ENCODE measurements at places on chromosomes 3 and 15.

- DNase-seq: no peak
Observed at GRCh38 chr15:36370051-36370730, 209.2 kb upstream of the CDIN1 start.

GRCh38 chr3:23002836-23003732, 200.0 kb upstream of the UBE2E2 start:
- DNase-seq: no peak

- peak; percentile 43 for DNase-seq
Observed at GRCh38 chr3:10581251-10581650, 75.9 kb upstream of the ATP2B2 start.

DNA sequence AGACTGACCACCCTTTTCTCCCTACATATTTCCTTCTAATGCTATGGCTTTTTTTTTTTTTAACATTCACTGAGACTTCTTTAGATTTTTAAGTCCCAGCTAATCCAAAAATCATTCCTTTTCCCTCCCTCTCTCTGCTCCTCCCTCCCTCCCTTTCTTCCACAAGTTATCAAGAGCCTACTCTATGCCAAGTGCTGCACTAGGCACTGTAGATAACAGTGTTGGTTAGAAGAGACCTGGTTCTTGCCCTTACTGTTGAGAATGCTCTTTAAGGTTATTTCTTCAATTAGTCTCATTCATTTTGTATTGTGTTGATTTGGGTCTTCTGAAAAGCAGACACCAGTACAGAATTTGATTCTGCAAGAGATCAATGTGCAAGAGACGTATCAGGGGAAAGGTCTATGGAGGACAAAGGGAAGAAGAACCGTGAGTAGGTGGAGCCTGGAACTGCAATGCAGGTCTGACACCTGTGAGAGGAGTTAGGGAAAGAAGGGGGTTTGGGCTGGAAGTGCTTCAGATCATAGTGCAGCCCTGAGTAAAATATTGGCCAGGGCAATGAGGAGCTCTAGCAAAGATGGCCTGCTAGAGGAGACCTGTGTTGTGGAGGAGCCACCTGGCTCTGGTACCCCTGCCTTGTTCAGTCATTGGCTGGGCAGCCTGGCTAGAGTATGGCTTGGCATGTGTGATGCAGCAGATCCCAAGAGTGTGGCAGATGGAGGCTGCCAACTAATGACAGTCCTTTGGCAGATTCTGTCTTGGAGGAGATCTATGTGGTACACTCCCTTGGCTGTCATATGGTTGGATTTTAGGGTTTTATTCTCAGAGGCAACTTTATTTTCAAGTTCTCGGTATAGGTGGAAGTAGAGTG, 9.7 kb upstream of the PCOLCE2 start:
- no peak for DNase-seq

GRCh38 chr3:17032407-17033034, 147.8 kb downstream of the PLCL2 start:
- DNase-seq: no peak

- no peak for DNase-seq
Observed at GRCh38 chr3:156456771-156457224, 98.1 kb downstream of the SSR3 start.

DNA sequence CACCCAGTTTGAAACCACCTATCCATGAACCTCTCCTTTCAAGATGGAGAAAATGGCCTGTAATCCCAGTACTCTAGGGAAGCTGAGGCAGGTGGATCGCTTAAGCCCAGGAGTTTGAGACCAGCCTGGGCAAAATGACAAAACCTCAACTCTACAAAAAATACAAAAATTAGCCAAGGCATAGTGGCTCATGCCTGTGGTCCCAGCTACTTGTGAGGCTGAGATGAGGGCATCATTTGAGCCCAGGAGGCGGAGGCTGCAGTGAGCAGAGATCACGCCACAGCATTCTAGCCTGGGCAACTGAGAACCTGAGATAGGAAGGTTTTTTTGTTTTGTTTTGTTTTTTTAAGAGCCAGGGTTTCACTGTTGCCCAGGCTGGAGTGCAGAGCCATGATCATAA, 5.4 kb downstream of the TKT start:
- no peak for DNase-seq

GRCh38 chr3:31531452-31531991, 1.2 kb upstream of the STT3B start:
- DNase-seq: no peak

DNA sequence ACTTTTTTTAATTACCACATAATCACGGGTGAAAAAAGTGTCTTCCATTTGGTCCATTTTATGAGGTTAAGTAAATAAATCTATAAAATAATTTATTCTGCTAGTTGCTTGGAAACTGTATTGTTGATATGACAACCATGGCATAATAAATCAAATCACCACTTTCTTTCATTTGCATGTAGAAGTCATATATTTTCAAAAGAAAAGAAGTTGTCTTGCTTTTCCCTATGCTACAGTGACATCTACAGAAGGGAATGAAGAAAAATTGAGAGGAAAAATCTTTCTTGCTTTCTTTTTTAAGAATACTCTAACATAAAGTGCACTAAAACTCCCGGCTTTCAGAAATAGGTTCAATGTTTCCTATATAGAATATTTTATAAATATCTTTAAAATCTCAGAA, 228.5 kb downstream of the ZBBX start:
- DNase-seq: no peak

DNA sequence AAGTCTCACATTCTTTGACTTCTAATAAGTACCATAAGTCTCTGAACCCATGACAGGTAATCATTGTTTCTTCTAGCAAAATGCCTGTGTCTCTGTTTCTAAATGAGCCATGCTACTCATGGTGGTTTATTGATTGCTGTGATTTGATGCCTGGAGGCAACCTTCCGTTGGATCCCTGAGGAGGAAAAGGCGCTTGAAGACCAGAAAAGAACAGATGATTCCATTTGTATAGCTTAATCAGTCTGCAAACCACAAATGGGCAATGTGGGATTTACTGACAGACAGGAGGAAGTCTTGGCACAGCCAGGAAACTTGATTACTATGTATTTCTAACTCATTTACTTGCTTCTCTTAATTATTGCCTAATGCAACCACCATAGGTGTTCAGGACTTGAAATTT, 103.1 kb upstream of the MRPL3 start:
- no peak for DNase-seq

- DNase-seq: no peak
Observed at GRCh38 chr15:99279827-99280226, 28.5 kb downstream of the LRRC28 start.

- DNase-seq: no peak
Observed at GRCh38 chr3:172100482-172100881, 61.1 kb downstream of the FNDC3B start.

DNA sequence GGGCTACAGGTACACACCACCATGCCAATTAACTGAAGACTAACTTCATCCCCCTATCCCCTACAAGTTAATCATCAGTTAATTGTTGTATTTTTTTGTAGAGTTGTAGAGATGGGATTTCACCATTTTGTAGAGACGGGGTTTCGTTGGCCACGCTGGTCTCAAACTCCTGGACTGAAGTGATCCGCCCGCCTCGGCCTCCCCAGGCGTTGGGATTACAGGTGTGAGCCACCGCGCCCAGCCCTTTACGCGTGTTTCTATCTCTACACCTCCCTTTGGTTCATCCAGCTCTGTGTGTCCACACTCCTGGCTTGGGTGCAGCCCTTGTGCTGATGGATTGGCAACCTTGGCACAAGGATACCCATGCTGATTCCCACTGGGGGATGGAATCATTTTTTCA, 258.8 kb downstream of the FAM43A start:
- DNase-seq: no peak

GRCh38 chr3:4471907-4472306, 4.8 kb upstream of the SUMF1 start:
- DNase-seq: no peak

- no peak for DNase-seq
Observed at GRCh38 chr15:80551348-80551747, 143.8 kb upstream of the ABHD17C start.

- DNase-seq: no peak
Observed at GRCh38 chr15:60970246-60971170, 258.6 kb downstream of the RORA start.

DNA sequence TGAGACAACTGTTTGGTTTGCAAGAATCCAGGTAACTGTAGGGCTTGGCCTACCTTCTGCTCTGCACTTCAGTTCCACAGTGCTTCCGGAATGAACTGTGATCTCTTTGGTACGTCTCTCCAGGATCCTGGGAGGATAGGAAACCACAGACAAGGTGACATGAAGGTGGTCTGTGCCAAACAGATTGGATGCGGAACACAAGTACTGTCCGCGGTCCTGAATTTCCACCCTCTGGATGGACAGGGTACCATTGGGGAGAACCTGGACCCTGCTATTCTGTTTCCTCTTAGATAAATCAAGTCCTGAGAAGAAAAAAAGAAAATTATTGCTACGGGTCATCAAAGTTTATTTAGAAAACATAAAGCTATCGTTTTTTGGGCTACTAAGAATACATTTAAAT, 17.3 kb downstream of the IGSF10 start:
- DNase-seq: no peak

DNA sequence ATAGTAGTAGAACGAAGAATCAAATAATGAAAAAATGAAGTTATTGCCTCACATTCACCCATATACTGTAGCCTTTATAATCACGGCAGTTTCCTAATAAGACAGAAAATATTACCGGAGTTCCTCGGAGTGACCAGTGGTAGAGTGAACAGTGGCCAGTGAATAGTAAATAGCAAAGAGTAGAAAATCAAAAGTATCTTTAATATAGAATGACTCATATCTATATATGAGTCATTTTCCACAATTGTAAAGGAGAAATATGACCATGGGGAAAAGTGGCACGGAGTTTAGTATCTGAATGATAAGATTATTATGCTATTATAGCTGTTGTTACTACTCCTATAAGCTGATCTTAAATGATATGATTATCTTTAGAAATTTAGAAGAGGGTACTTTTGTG, 38.5 kb downstream of the ZBTB20 start:
- no peak for DNase-seq

GRCh38 chr3:67745296-67745695, 90.9 kb upstream of the SUCLG2 start:
- DNase-seq: no peak

DNA sequence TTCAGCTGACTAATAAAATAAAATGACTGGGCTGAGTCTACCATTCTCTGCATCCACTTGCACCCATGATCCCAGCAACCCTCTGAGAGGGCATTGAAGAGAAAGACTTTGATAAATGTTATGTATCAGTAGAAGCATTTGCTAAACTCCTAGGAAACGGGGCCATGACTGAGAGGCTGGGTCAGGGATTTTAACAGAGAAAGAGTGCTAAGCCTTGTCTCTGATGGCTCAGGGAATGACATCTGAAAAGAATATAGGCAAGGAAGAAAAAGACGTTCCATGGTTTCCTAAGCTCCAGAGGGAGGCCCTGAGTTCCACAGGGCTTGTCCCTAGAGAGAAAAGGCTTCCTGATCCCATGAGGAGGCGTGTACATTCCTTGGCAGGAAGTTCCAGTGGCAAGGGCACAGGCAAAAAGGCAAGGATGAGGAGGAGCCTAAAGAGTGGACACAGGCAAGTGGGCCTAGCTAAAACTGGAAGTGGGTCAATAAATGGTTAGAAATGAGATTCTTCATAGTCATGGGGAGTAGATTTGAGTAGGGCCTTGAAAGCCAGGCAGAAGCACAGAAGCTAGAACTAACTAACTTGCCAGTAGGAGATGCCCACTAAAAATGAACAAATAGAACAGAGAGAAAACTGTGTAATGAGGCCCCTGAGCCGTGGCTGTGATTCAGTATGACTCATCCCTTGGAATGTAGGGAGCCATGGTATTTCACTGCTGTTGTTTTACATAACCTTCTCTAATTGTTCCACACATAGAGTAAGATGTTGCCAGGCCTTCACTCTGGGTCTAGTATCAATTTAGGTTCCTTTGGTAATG, 44.9 kb upstream of the MANF start:
- peak; percentile 95 for DNase-seq

GRCh38 chr3:145578471-145578870, 582.5 kb downstream of the PLOD2 start:
- no peak for DNase-seq

DNA sequence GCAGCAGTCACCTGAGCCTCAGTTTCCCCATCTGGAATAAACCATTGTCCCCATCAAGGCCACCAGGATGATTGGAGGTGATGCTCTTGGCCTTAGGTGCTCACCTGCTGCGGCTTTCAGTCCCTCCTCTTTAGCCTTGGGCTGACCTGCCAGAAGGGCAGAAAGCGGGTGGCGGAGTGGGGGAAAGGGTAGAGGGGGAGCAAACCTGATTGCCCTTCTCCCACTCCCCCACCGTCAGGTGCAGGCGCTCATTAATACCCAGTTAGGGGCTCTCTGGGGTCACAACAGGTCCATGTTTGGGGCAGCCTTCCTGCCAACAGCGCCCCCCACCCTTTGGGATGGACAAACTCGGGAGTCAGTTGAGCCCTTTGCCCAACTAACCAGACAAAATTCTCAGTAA, 50.5 kb downstream of the GRIP2 start:
- no peak for DNase-seq

- no peak for DNase-seq
Observed at GRCh38 chr3:53688989-53689388, 157.2 kb downstream of the CHDH start.

GRCh38 chr3:106386050-106386449, 517.2 kb upstream of the CBLB start:
- DNase-seq: no peak

DNA sequence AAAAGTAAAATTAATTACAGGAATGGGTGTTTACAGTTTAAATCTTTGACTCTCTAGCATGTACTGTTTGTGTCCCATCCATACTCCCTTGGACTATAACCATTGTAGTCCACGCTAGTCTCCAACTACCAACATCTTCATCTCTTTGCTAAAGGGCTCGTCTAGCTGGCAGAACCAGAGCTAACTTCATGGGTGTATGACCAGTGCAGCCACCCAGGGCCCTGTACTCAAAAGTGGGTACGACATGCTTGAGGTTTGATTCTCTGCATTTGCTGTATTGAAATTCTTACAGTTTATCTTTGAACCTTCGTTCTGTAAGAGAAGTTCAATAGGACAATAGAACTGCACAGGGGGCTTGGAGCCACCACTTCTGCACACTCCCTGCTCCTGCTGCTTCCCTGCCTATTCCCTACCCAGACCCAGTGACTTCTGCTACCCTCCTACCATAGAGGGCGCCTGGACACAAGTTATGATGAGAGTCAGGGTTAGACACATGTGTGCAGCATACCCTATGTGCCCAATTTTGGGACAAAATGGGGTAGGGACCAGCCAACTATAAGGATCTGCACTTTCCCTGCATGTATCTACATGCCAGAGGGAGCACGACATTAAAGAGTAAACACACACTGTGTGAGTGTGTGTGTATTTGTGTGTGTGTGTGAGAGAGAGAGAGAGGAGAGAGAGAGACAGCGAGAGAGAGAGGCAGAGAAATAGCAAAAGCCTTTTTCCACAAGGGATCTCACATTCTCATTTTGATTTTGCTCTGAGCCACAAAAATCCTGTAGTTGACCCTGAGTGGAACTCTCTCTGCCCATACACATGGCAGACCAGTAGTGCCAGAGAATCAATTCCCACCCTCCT, 59.0 kb upstream of the NECTIN3 start:
- DNase-seq: no peak

DNA sequence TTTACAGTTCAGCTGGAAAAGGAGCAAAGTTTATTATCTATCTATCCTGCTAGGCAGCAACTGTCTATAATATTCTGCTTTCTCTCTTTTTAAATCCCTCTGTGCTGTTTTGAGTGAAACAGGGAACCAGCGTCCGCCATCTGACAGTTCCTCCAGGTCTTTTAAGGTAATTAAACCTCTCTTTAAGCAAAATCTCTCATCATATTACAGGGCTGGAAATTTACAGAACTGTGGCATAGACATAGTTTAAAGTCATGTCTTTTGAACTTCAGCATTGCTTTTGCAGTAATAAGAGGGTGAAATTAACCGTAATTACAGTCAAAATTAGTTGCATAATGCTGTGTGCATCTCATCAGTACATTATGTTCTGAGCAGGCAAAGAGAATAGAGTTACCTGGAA, 263.4 kb upstream of the KCNMB2 start:
- DNase-seq: no peak
